Neural crest cell (in vitro differentiated cells): ENCODE measurements at places on chromosomes 13 and 19. TPM values are rescaled to one million over a fixed set of nuclear protein-coding genes. Genes with fewer than 3 reads are reported as not detected.

The CAMSAP3 gene
- total RNA-seq: 10.3 and 13.7 TPM in 2 replicates

DNA sequence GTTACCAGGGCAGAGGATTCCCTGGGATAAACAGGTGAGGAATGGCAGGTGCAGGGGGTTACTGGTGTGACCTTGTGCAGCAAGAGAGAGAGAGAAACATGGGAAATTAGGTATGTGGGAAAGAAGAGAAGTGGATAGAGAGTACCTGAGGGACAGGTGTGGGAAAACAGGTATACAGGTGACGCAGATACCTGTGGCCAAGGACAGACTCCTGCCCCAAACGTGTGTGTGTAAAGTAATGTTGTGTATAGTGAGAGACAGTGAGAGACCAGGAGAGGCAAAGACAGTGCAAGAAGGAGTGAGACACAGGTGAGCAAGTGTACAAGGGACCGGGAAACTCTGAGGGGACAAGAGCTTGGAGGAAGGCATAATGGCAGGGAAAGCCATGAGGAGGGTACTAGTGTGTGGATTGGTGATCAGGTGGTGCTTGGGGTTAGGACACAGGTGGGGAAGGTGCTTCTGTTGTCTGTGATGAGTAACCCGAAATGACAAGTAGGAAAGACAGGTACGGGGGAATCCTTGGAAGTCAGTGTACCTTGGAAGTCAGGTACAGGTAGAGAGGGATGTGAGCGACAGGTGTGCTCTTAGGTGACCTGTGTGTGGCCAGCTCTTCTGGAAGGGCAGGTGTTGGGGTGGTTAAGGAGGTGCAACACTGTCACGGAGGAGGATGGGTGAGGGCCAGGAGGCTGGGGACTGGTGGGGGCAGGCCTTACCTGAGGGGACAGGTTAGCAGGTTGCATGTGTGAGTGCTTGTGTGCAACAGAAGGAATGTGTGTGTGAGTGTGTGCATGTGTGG, 2.8 kb downstream of the ERFL start:
- no peak overlapping the region for H3K27ac ChIP-seq
- DNase-seq: no peak
- H3K4me3 ChIP-seq: no peak overlapping the region
- H3K27me3 ChIP-seq: peaks cover 44% of the 10 kb centered on the region

The SIAH3 gene
- 0.36 and 0.42 TPM in 2 replicates for total RNA-seq

- peak overlapping the region; percentile 65 for H3K4me3 ChIP-seq
- H3K27me3 ChIP-seq: no peaks in the 10 kb centered on the region
Measured at GRCh38 chr19:37692956-37693620, 26.5 kb downstream of the ZNF607 start.
